ENCODE measurements at places on chromosomes 2 and 18.

DNA sequence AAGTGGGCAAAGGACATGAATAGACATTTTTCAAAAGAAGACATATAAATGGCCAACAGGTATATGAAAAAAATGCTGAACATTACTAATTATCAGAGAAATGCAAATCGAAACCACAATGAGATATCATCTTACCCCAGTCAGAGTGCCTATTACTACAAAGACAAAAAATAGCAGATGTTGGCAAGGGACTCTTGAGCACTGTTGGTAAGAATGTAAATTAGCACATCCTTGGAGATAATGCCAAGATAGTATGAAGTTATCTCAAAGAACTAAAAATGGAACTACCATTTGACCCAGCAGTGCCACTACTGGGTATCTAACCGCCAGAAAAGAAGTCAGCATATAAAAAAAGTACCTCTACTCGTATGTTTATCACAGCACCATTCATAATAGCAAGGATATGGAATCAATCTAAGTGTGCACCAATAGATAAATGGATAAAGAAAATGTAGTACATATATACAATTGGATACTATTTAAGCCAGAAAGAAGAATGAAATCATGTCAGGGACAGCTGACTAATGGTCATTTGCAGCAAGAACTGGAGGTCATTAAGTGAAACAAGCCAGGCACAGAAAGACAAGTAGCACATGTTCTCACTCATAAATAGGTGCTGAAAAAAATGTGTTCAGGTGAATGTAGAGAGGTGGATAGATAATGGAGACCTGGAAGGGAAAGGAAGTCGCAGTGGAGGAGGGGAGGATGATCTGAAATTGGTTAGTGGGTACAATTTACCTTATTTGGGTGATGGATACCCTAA is 141.7 kb upstream of the B3GNT2 start:
- no peak for DNase-seq

GRCh38 chr18:21996351-21996826 is 173.0 kb upstream of the GATA6 start:
- no peak for DNase-seq

DNA sequence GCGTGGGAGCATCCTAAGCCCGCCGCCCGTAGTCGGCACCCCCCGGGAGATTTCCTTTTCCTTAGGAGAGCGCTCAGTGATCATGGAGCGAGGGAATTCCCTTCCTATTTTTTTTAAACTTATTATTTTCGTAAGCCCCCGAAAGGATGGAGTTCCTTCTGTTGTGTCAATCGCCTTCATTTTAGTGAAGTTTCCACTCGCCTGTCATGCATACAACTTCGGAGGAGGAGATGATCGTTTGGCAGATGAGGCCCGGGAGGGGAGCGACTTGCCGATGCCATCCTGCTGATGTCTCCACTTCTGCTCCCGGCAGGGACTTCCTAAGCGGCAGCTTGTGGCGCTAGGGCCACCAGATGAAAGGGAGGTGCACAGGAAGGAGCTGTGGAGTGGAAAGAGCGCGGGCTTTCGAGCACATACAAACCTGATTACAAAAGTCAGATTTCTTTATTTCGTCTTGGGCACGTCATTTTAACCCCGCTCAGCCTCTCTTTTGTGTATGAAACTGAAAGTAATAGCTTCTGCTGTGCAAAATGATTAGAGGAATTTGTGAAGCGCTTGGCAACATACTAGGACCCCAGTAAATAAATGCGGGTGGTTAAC is at the start of gene ADGRF3:
Gene ADGRF3 (minus strand): TSS at position 336 of the 600 bp plus-strand sequence. CDS start 555 bp downstream, outside the sequence.
- peak; percentile 42 for DNase-seq

DNA sequence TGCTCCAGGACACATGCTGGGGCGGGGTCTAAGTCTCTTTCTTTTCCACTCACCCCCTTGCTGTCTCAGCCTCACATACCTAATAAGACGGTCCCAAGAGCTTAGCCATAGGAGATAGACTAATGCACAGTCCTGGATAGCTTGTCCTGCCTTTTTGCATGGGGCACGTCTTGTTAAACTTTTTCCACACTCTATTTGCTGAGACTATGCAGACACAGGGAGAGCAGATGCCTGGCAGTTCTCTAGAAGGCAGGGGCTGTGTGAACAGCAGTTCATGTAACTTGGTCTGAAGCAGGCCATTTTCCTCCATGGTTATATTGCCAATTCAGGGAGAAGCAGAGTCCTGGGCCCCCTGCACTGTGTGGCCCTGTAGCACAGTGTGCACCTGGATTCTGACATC is 142.1 kb downstream of the SEPTIN10 start:
- no peak for DNase-seq

- DNase-seq, result no peak
Measured at GRCh38 chr18:27527856-27528255, 342.7 kb upstream of the CHST9 start.

DNA sequence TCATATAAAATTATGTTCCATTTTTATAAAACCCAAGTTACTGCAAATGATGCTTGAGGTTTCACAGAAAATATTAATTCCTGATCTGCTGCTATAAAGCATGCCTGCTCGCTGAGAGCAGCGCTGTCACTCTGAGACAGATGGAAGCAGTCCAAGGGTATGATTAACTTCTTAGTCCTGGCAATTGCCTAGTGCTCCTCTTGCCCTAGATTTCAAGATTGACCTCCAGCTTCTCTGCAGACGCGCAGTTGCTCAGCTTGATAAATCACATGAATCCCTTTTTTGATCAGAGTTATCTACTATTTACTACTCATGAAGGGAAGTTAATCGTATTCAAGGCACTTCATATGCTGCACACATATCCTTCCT is 154.6 kb upstream of the REV1 start:
- no peak for DNase-seq

- DNase-seq, result no peak
Measured at GRCh38 chr2:12720278-12720620, 3.5 kb downstream of the TRIB2 start.

- no peak for DNase-seq
Measured at GRCh38 chr2:133346654-133347053, 221.6 kb downstream of the NCKAP5 start.

- DNase-seq, result no peak
Measured at GRCh38 chr2:20378891-20379519, 28.4 kb upstream of the PUM2 start.

DNA sequence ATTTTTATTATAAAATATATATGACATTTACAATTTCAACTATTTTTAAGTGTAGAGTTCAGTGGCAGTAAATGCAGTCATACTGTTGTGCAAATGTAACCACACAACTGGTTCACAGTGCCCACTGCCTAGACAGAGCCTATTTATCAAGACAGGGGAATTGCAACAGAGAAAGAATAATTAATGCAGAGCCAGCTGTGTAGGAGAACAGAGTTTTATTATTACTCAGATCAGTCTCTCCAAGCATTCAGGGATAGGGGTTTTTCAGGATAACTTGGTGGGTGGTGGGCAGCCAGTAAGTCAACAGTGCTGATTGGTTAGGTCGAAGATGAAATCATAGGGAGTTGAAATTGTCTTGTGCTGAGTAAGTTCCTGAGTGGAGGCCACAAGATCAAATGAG is 200.3 kb downstream of the NYAP2 start:
- no peak for DNase-seq

DNA sequence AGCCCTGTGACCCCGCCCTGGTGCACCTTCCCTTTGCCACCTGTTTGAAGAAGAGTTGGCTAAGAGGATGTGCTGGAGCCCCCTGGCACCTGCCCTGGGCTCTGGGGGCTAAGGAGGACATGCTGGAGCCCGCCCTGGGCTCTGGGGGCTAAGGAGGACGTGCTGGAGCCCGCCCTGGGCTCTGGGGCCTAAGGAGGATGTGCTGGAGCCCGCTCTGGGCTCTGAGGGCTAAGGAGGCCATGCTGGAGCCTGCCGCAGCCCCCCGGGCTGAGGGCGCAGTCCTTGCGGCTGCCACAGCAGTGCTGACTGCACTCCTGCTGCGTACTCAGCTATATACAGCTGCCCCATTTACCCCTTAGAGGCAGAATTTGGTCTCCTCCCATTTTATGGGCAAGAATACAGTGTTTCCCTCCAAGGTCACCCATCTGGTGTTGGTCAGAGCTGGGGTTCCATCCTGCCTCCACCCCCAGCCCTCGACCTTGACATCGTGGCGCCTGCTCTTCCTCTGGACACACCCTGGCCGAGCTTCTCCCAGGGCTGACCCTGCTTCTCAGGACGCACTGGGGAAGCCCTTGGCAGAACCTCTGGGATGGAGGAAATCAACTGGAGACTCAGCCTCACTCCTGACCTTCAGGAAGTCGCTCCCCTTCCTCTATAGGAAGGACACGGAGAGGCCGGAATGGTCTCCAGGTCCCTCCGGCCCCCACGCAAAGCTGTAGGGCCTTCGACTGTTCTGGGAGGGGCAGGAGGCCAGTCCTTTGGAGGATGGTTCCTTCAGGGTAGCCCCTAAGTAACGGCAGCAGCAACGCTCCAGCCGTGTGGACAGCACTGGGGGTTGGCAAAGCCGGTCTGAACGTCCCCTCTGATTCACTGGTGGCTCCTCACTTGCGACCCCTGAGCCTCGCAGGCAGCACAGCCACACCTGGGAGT is 65.0 kb upstream of the HPCAL1 start:
- no peak for DNase-seq

DNA sequence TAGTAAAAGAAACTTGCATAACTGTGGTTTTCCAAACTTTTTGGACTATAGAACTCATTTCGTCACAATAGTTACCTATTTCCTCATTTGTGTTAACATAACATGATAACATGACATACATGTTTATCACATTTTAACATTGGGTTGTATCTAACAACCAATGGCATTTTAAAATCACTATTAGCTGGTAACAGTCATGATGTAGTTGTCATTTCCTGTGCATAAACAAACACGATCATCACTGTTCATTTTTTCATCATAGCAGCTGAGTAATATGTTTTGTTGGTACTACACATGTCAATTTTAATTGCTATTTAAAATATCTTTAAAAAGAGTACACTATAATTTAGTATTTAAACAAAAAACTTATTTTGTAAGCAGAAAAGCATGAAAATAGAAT is 402.4 kb downstream of the SATB2 start:
- DNase-seq, result no peak

DNA sequence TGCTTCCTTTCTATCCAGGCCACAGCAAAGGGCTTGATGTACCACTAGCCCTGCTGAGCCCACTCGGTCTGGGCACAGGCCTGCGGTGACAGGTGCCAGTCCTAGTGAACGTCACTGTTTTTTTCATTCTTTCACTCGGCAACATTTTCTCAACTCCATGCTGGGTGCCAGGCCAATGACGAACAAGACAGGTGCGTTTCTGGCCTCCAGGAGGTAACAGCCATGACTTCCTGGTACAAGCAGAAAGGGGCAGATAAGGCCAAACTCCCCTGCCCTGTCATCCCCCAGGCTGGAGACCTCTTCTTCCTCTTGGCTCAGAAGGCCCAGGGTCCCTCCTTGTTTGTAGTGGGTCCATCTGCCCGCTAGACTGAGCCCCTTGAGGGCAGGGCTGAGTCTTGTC is 55.7 kb upstream of the OTOF start:
- no peak for DNase-seq

DNA sequence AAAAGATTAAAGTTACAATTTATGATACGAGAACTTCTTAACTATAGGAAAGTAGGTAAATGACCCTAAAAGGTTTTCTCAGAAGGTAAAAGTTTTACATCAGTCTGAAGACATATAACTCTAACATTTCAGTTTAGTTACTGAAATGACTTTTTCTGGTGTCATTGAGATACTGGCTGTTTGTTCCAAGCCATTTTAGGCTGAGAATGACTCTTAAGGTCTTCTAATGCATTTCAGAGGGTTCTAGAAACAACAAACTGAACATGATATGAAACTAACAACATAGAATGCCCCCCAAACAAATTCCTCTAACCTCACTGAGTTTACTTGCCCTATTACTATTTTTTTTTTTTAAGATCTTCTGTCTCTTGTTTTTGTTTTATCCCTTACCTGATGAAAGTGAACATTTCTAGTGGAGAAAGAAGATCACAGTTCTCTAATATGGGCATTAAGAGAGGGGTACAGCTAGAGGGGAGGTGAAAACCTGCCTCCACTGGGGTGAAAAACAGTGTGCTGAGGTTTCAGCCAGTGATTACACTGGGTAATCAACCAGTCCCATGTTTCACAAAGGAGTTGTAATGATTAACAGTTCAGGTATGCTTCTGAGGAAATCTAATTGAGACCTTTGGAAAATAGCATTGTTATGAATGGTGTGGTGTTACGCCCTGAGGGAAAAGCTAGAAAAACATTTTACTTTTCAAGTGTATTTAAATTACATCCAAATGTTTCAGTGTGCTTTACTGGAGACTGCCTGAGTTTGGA is 11.2 kb downstream of the NABP1 start:
- no peak for DNase-seq

GRCh38 chr2:120693121-120693520 is 42.5 kb upstream of the GLI2 start:
- no peak for DNase-seq

- DNase-seq, result no peak
Measured at GRCh38 chr2:127406454-127406853, 11.8 kb upstream of the PROC start.

DNA sequence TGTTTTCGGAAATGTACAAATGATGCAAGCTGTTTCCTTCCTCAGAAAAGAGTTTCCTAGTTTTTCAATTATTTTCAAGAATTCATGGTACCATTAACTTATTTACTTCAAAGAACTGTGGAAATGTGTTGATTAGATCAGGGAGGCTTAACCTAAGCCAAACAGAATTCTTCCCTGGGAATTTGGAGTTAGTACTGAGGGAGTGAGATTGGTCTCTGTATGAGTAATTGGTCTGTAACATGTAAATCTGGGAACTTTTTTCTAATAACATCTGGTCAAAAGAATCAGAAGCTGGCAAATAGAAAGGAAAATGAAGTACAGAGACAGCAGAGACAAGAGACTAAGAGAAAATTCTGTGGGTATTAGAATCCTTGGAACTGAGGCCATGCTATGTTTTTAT is 145.8 kb downstream of the BABAM2 start:
- DNase-seq, result no peak

DNA sequence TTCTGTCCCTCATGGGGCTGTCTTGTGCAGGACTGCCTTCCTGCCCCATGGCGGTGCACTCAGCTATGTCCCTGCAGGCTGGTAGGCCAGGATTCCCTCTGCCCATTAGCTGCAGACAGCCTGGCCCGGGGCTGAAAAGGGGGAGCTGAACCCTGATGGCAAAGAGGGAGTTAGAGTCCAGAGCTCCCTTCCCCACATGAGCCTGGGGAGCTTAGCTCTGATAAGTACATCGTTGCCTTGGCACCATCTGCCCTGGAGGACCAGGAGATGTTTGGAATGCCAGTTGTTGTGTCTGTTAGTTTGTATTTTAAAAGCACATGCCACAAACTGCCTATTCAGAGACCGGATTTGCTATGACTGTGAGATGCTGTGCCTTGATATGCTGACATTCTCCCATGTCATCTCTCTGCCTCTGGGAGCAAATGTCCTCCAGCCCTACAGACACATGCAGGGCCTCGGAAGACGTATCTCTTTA is 65.1 kb upstream of the AFF3 start:
- no peak for DNase-seq

- DNase-seq, result no peak
Measured at GRCh38 chr2:145199827-145200706, 680.1 kb upstream of the ZEB2 start.
